AG04450 (cell line): ENCODE measurements at places on chromosomes 3 and 15. TPM values are rescaled to one million over a fixed set of nuclear protein-coding genes. Genes with fewer than 3 reads are reported as not detected.

Gene GOLIM4
- polyA plus RNA-seq, result 27.9 and 34.4 TPM in 2 replicates

Gene GMPPB
- 13.9 and 15.7 TPM in 2 replicates for polyA plus RNA-seq

Gene NLGN1
- 1.4 and 1.7 TPM in 2 replicates for polyA plus RNA-seq

Gene RNU5B-1
- not detected in 2 replicates for polyA plus RNA-seq

Gene VEPH1
- polyA plus RNA-seq, result 27.3 and 36.4 TPM in 2 replicates

Gene LSMEM2
- not detected in 2 replicates for polyA plus RNA-seq

Gene KCNMB3
- 0.65 and 0.89 TPM in 2 replicates for polyA plus RNA-seq

Gene ELP6
- polyA plus RNA-seq, result 40.0 and 46.6 TPM in 2 replicates

Gene MCF2L2
- not detected in 2 replicates for polyA plus RNA-seq

Gene EFHB
- 0.24 and 0.33 TPM in 2 replicates for polyA plus RNA-seq

Gene GOLGA8J
- polyA plus RNA-seq, result not detected in 2 replicates

Gene CFAP100
- polyA plus RNA-seq, result not detected in 2 replicates

Gene PTX3
- 210 and 235 TPM in 2 replicates for polyA plus RNA-seq

Gene CDCP1
- 13.6 and 17.8 TPM in 2 replicates for polyA plus RNA-seq

Gene SEMA6D
- polyA plus RNA-seq, result 7.9 and 10.7 TPM in 2 replicates

Gene GAP43
- polyA plus RNA-seq, result 1.2 and 1.3 TPM in 2 replicates

Gene TJP1
- 72.7 and 99.6 TPM in 2 replicates for polyA plus RNA-seq

Gene STXBP5L
- not detected in 2 replicates for polyA plus RNA-seq

Gene GOLGA6D
- not detected in 2 replicates for polyA plus RNA-seq

Gene PIGZ
- 0.15 and 0.17 TPM in 2 replicates for polyA plus RNA-seq

Gene GOLGA6A
- not detected in 2 replicates for polyA plus RNA-seq

Gene SLC35G2
- polyA plus RNA-seq, result 13.3 and 18.1 TPM in 2 replicates

Gene SPINK8
- not detected in 2 replicates for polyA plus RNA-seq

Gene IL17RC
- polyA plus RNA-seq, result 17.3 and 24.4 TPM in 2 replicates

Gene CCDC9B
- polyA plus RNA-seq, result 5.5 and 8.4 TPM in 2 replicates

Gene TMCO5A
- not detected in 2 replicates for polyA plus RNA-seq

Gene SI
- polyA plus RNA-seq, result not detected in 2 replicates

Gene IGDCC3
- 0.11 and 0.16 TPM in 2 replicates for polyA plus RNA-seq

Gene KLF15
- polyA plus RNA-seq, result 0.38 and 0.53 TPM in 2 replicates

Gene SPPL2A
- 70.2 and 80.1 TPM in 2 replicates for polyA plus RNA-seq

Gene ACTRT3
- 2.5 and 2.9 TPM in 2 replicates for polyA plus RNA-seq

Gene WDR72
- polyA plus RNA-seq, result 0.02 TPM in 1 of 2 replicates, not detected in the other

Gene HEG1
- polyA plus RNA-seq, result 98.3 and 112 TPM in 2 replicates

Gene PPARG
- 28.7 and 33.8 TPM in 2 replicates for polyA plus RNA-seq

Gene ARF4
- 588 and 766 TPM in 2 replicates for polyA plus RNA-seq

Gene ZDHHC19
- not detected in 2 replicates for polyA plus RNA-seq

Gene GOLGA8Q
- polyA plus RNA-seq, result 0.69 and 0.74 TPM in 2 replicates

Gene MEGF11
- not detected in 2 replicates for polyA plus RNA-seq

Gene ZPLD1
- 0.02 TPM in 1 of 2 replicates, not detected in the other for polyA plus RNA-seq

Gene OR5H1
- polyA plus RNA-seq, result not detected in 2 replicates

Gene SOX14
- not detected in 2 replicates for polyA plus RNA-seq

Gene CCPG1
- polyA plus RNA-seq, result 32.0 and 43.7 TPM in 2 replicates

Gene SRPRB
- polyA plus RNA-seq, result 41.8 and 61.6 TPM in 2 replicates

Gene MOBP
- polyA plus RNA-seq, result not detected in 2 replicates

Gene SGO1
- polyA plus RNA-seq, result 1.3 and 2.2 TPM in 2 replicates

Gene B3GALNT1
- polyA plus RNA-seq, result 8.2 and 8.8 TPM in 2 replicates

Gene TRIM59
- polyA plus RNA-seq, result 10.9 and 15.3 TPM in 2 replicates

Gene FAM227B
- 5.1 and 6.1 TPM in 2 replicates for polyA plus RNA-seq

Gene PLA1A
- not detected in 2 replicates for polyA plus RNA-seq
